ENCODE measurements at places on chromosomes 6 and 20.

GRCh38 chr20:47857569-47858464, 72.5 kb upstream of the SULF2 start:
- DNase-seq: peak; percentile 54

DNA sequence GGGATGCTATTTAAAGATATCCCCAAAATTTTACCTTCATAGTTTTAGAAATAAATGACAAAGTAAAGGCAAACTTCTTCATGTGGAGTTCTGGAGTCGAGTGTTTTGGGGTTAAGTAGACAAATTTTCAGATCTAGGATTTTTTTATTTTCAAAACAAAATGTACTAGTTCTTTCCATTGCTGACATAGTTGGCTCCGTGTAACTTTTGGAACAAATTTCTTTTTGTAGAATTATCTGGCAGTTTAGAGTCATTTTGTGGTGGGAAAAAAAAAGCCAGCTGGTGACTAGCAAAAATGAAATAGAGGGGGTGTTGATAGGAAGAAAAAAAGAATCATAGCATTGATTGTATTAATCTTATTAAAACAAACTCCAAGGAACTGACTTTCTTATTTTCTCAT, 131.6 kb upstream of the TCF21 start:
- DNase-seq: no peak

DNA sequence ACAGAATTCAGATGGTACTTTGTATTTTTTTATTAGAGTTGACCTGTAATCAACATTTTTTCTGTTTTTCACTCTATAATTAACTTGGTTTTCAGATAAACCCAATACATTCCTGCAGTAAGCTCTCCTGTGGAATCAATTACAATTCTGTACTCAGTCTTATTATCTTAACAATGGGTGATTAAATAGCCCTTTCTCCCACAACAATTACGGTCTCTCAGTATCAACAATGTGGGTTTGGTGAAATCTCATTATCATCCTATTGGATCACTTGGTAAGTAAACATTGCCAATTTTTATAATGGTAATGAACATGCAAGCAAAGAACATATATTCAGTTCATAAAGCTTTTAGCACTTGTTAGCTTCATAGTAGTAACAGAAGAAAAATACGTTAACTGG, 438.9 kb upstream of the EPHA7 start:
- DNase-seq: no peak

- DNase-seq: no peak
Observed at GRCh38 chr20:61850926-61851900, 214.5 kb downstream of the TAF4 start.

DNA sequence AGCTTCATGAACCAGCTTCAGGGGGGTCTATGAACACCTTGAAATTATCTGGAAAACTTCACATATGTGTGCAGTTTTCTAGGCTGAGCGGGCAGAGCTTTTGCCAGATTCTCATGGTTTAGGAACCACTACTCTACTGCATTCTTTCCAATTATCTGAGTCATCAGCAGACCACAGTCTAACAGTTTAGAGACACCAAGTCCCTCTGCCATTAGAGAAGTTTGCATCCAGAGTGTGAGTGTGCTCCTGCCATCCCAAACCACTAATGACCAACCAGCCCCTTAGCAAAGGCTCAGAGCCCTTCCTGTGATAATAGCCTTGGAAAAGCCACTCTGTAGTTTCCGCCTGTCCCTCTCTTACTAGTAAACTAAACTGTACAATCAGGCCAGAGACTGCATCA, 96.8 kb downstream of the PHACTR1 start:
- DNase-seq: no peak

GRCh38 chr6:143238306-143238705, 177.6 kb downstream of the AIG1 start:
- DNase-seq: no peak

DNA sequence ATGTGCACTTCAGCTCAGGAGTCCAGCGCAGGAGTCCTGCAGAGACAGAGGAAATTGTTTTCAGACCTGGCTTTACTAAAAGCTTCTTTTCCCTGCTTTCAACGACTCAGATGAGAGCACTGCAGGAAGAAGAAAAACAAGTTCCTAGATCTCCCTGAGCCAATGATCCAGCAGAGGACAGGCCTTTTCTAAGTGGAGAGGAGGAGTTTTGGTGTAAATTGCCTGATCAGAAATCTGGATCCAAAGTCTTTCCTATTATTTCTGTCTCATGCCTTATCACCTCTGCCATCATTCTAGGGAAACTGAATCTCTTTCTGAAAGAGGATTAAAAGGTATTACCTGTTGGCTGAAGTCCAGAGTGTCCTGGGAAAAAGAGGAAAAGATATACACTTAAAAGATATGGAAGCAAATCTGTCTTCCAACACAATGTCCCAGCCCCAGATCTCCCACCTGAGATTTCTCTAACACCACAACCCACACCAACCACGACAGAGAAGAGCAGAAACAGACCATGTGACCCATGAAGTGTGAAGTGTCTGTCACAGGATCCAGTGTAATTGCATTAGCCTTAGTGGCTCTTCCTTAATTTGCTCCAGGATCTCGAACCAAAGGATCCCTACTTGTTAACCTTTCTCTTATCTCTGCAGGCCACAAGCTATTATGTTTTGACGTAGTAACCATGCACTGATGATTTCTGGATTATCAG, 23.1 kb upstream of the HLA-DRB5 start:
- DNase-seq: no peak

DNA sequence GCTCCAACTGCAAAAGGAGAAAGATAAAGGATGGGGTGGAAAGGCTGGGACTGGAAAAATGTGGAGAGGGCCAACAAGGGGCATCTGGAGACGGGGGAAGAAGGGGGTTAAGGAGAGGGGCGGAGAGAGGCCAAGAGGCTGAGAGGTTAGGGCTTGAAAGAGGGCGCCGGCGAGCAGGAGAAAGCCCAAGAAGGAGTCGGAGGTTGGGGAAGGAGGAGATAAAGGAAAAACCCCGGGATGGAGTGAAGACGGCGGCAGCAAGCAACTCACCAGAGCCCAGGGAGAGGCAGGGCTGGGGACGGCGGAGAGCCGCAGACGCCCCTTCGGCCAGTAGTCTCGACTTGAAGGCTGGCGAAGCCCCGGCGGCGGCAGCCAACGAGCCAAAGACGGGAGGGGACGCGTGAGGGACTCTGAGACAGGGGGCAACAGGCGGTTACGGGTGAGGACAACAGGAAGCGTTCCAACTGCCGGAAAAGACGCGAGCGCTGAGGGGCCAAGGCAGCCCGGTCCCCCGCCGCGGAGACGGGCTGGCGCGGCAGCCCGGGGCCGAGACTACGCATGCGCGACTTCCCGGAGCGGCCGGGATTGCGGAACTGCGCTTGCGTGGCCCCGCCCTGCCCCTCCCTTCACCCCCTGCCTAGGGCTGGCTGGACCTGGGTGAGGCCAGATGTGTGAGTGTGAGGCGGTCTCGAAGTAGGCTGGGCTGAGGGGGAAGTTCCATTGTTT, at the start of gene STK38:
Gene STK38 (minus strand): TSS at position 560 of the 726 bp plus-strand sequence. CDS start 7,277 bp downstream, outside the sequence.
- DNase-seq: peak; percentile 95

DNA sequence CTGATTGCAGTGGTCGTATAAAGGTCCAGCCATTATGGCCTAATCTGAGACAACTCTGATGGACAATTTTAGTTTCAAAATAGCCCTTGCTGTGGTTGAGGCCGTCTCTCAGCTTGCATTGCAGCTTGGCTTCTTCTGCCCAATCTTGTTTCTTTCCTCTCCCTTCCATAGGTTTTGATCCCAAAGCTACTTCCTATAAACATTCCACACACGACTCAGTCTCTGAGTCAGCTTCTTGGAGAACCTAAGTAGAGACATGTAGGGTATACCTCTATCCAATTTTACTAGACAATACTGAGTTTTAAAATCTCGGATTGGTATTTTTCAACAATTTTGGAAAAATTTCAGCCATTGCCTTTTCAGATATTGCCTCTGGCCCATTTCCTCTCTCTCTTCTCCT, 13.4 kb downstream of the IYD start:
- DNase-seq: no peak

DNA sequence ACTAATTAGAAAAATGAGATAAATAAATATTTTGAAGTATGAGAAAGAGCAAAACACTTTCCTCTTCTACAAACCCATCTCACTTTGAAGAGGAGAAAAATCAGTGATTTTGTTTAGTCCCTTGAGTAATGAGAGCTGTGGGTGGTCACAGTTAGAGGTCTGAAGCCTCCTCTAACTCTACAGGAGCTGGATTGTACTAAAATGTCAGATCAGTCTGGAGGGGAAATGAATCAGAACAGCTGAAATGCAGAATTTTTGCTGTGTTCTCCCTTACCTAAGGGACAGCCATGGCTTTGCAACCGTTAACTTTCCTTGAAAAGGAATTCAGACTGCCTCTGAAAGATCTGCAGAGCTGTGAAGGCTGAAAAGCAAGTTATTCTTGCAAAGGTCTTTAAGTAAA, 11.4 kb upstream of the RFPL4B start:
- DNase-seq: no peak

GRCh38 chr20:63137851-63138415, 78.0 kb downstream of the YTHDF1 start:
- no peak for DNase-seq

DNA sequence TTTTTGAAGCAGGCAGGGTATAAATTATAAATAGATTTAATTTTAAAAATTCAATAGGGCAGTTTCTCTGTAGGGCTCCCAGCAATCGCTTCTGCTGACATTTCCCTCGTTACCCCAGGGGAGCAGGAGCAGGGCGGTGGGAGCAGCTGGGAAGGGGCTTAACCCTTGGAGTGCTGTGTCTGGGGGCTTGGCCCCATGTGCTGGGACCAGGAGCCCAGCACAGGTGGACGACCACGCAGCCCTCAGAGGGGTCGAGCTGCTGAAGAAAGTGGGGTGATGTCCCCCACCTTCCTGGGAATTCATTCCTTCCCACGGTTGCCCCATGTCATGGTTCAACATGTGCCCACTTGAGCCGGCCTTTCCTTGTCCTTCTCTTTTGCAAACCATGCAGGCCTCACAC, 67.5 kb upstream of the STX16 start:
- DNase-seq: no peak

DNA sequence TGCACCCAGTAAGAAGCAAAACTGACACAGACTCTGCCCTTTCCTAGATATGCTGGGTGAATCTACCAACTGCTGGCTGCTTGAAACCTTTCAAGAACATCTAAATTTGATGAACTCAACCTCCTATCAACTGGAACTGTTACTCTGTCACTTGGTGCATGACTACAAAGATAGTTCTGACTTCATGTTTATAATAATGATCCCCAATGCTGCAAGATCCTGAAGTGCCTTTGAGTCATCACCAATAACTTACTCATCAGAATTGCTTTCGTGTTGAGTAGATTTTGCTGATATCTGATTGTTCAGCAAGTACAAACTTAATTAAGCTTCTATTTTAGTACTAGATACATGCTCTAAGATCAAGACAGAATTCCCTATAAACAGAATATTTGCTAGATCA, 100.2 kb upstream of the ARMC2 start:
- no peak for DNase-seq

GRCh38 chr20:54168961-54169862, 4.6 kb downstream of the CYP24A1 start:
- DNase-seq: no peak

DNA sequence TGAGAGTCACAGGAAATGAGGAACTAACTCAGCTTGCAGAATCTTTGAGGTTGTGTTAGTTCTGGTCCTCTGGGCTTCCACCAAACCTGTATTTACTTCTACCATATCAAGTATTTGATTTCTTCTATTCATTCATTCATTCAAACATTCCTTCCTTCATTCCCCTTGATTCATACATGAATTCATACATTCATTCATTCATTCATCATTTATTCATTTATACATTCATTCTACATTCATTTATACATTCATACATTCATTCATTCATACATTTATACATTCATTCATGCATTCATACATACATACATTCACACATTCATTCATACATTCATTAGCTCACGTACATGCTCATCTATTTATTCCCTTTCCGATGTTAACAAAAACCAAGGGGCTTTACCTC, 120.3 kb downstream of the BMP7 start:
- DNase-seq: no peak
